ENCODE measurements at places on chromosomes 4 and X.

- no peak for DNase-seq
Observed at GRCh38 chr4:15186149-15186548, 183.9 kb downstream of the CPEB2 start.

GRCh38 chr4:24476282-24476681, 108.1 kb downstream of the DHX15 start:
- no peak for DNase-seq

DNA sequence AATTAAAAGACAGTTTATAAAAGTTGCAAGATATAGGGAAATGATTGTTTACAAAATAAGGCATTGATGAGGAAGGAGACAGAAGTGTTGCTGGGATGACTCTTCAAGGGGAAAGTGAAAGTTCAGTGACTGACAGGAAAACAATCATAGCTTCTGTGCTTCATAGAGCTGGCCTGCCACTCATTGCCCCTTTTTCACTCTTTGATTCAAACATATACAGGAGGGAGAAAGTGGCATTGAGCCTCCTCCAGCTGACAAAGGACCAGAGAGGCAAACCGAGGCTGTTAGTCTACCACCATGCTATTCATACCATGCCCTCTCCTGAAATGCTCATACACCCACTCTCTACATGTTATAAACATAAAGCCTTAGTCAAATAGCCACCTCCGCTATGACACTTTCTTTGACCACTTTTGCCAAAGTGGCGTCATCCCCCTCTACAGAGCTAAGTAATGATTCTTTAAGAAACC, 79.2 kb upstream of the ATOH1 start:
- no peak for DNase-seq

GRCh38 chr4:3829956-3830773, 64.0 kb downstream of the ADRA2C start:
- no peak for DNase-seq

GRCh38 chr4:118762730-118763477, 73.0 kb downstream of the SEC24D start:
- DNase-seq = no peak

DNA sequence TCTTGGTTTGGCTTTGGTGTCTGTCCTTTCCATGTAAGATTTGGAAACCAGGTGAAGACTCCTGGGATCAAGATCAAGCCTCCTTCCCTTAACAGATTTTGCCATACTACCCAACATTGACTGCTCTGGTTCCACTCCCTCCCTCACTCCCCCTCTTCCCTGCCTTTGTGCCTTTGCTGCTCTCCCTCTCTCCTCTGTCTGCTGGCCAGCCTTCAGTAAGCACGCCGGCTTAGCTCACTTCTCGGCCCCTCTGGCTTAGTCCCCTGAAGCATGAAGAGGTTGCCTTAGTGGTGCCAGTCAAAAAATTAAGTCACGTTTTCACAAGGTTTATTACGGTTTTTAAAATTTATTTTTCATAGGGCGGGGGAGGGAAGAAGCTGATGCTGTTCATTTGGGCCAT, 6.0 kb downstream of the GRIA3 start:
- no peak for DNase-seq

DNA sequence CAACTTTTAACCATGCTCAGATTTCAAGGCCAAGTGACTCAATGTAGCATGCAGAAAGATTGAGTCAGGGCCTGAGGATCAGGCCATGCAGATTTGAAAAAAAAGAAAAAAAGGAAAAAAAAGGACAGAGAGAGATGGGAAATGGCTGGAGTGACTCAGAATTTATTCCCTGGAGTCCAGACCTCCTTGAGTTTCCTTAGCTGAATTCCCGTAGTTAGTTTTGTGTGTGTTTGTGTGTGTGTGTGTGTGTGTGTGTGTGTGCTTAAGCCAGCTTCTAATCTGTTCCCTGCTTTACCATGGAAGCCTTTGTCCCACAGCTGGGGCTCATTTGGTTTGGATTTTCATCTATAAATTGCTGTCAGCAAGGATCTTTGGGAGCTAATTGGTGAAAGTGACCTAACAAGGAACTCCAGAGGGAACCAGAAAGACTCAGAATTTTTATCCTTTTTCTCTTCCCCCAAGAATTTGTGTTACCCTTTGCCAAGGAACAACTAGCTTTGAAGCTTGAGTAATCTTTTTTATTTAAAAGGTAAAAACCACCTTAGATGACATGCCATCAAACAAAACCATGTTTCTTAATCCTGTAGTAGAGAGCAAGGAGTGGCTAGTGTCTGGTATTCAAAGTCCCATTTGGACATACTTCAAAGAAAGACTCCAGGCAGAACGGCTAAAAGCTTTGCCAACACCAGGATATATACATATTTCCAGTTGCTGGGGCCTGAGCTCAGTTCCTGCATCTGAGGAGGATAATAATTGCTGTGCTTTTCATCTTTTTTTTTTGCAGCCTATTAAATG, 109.0 kb upstream of the DDIT4L start:
- no peak for DNase-seq

- DNase-seq = no peak
Observed at GRCh38 chr4:121299367-121299766, 81.5 kb downstream of the QRFPR start.

DNA sequence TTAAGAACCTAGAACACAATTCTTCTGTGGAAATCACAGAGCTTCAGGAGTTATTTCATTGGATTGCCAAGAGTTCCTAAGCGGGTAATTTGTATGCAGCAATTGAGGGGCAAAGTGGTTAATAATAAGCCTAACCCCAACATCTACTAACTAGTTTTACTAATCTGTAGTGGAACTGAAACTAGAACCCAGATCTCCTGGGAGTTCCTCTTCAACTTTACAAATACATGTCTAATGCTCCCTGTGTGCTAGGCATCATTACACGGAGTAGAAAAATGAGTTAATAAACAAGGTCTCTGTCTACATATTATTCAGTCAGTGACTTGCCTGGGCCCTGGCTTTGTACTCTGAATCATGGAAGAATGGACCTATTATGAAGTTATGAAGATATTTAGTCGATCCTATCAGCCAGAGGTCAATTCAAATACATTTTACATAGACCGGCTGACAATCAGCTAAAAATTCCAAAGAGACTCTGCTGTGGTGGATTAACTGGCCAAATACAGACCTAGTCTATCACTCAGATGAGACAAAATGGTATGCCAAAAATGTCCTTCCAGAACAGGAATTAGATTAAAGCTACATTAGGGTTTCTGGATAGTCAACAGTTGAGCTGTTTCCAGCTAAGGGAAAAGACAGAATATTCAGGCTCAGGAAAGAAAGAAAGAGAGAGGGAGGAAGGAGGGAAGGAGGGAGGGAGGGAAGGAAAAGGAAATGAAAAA, 326.0 kb downstream of the FBXW7 start:
- no peak for DNase-seq

DNA sequence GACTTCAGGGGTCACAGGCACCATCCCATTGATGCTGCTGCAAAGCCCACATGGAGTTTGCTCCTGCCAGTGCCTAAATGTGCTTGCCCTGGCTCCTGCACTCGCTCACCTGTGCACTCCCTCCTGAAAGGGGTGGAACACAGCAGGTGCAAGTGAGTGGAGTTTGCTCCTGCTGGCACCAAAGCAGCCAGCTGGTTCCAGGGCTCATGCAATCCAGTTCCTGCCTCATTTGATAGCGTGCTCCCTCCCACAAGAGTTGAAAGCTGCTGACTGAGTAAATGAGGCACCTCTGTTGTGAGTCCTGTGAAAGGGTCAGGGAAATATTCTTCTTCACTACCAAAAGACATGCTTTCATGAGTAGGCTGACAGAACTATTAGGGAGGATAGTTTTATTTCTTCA, 30.5 kb downstream of the CXCL8 start:
- no peak for DNase-seq

GRCh38 chrX:73214426-73215094, at the start of gene NAP1L2:
NAP1L2 (minus strand) TSS chrX:73214851; CDS start chrX:73214492, 359 bp downstream.
- DNase-seq = no peak

DNA sequence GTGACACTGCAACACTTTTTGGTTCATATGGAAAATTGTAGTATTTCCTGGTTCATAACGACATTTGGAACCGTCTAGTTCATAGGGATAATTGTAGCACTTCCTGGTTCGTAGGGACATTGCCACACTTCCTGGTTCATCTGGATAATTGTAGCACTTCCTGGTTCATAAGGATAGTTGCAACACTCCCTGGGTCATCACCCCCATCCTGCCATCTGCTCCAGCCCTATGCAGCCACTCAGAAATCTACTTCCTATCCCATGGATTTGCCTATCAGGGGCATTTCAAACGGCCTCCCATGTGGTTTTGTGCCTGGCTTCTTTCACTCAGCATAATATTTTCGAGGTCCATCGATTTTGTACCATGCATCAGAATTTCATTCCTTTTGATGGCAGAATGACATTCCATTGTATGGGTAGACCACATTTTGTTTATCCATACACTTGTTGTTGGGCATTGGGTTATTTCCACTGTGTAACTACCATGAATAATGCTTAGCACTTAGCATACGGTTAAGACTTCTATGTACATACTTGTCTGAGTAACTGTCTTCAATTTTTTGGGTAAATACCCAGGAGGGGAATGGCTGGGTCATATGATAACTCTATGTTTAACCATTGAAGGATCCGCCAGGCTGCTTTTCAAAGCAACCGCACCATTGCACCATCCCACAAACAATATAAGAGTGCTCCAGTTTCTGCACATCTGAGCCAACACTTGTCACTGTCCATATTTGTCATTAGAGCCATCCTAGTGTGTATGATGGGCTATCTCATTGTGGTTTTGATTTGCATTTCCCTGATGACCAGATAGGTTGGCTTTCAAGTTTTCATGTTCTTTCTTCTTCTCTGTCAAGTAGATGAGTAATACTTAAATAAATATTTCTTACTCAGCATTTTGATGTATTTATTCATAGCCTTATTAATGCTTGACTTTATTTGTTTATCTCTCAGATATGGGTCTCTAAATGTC, 58.3 kb upstream of the CD99 start:
- DNase-seq = no peak

DNA sequence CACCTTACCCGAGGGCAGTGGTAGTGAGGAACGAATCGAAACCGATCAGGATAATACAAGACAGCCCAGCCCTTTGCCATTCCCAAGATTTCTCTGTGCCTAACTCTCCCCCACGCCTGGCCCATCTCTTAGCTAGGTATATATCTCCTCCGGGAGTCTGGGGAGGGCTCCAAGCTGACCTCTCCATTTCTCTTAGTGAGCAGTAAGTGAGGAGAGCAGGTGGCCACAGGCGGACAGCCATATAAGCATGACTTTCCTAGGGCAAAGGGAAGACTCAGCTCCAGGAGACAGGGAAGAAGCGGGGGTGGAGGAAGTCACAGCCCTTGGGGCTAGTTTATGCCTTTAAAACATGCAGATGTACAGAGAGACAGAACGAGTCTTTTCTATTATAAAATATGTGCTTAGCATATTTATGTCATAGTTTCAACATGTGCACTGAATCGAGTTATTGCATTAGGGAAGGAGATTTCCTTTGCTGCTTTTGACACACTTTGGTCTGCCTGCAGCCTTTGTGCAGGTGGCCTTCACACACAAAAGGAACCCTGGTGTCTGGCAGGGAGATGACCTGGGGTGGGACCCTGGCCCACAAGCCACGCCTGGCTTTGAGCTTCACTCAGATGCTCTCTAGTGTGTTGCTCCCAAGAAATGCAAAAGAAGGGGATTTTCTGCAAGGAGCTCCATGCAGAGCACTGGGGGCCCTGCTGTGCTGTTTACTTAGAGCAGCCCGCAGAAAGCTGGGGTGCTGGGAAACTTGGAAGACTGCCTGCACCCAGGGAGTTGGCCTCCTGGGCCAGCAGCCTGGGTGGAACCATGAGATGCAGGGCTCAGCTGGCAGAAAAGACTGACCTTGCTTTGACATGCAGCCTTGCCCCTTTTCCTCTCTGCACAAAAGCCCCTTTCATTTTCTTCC, 613.3 kb downstream of the BCOR start:
- no peak for DNase-seq

DNA sequence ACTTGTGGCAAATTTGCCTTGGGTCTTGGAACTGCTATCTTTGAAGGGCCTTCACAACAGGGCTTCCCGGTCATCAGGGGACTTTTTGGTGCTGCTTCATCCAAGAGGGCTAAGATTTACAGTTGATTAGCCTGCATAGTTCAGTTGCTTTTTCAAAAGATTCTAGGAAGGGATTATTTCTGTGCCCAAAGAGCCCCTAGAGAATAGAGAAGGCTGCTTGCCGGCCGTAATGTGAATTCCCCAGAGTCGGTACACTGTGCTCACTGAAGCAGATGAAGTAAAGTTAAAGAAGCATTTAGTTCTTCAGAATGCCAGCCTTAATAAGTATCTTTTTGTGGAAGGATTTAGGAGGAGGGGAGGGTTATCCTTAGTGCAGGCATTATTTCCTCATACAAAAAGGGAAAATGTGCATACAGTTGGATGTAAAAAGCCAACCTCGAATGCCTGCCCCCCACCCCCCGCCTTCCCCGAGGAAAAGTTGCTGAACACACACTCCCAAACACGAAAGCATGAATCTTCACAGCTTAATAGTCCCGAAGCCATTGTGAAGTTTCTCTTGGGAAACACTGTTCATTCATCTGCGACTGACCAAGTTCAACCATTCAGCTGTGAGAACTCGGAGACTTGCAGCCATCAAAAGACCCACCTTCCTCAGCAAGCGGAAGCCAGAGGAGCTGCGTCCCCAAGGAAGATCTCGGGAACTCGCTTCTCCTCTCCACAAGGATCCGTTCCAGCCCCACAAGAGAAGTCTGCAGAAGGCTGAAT, 47.6 kb downstream of the ANOS1 start:
- no peak for DNase-seq

DNA sequence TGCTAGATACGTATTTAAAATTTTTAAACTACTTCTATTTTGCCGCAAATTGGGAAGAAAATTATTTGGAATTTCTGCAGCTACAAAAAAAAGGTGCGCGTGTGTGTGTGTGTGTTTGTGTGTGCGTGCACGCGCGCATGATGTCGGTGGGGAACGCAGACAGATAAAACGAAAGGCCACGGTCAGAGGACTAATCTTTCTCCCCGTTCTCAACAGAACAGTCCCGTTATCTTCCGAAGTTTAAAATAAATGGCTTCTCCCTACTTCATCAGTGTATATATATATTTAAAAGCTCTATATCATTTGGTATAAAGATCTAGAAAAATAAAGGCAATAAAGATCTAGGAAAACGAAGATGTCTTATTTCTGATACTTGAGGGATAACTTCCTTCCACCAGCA, 1.5 kb downstream of the MGARP start:
- no peak for DNase-seq

DNA sequence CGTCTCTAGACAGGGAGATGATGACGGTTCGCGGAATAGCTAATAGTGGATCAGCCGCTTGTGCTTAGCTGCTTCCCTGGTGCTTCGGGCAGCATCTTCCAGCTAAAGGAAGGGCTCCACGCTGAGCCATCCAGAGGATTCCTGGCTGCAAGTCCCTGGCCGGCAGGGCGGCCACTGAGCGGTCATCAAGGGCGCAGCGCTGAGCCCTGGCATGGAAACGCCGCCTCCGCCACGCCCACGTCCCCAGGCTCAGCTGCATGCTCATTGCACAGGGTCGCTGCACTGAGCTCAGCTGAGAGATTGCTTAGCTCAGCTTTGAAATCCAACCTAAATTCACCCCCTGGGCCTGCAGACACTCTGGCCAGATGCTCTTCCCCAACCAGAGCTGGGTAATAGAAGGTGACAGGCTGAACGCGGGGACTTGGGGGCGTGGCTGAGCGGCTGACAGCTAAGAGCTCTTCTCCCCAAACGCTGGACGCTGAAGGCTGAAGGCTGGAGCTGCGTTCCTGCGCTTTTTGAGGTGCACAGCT, 118.2 kb upstream of the KIT start:
- DNase-seq = no peak

GRCh38 chrX:152988536-152989291, 5.2 kb downstream of the PNMA5 start:
- no peak for DNase-seq
